ENCODE measurements at places on chromosomes 2 and 18. TPM values are rescaled to one million over a fixed set of nuclear protein-coding genes. Genes with fewer than 3 reads are reported as not detected.
A peak's percentile ranks its signal among the peaks of the same experiment; 100 is the strongest.

DNA sequence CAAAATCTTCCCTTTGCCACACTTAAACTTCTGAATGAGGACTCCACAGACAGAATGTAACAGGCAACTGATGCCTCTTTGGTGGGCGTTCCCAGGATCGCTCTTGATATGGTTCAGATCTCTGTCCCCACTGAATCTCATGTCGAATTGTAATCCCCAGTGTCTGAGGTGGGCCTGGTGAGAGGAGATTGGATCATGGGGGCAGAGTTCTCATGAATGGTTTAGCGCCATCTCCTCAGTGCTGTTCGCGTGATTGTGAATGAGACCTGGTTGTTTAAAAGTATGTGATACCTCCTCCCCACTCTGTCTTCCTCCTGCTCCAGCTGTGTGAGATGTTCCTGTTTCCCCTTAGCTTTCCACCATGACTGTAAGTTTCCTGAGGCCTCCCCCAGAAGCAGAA lies 111.1 kb upstream of the SLC66A3 start:
- H3K4me1 ChIP-seq: no peaks in the 10 kb centered on the region
- H3K27ac ChIP-seq: no peak overlapping the region
- no peaks in the 10 kb centered on the region for H3K36me3 ChIP-seq

Gene ADAM23
- total RNA-seq: 19.9 TPM

Gene MATN3
- 3.1 TPM for total RNA-seq

DNA sequence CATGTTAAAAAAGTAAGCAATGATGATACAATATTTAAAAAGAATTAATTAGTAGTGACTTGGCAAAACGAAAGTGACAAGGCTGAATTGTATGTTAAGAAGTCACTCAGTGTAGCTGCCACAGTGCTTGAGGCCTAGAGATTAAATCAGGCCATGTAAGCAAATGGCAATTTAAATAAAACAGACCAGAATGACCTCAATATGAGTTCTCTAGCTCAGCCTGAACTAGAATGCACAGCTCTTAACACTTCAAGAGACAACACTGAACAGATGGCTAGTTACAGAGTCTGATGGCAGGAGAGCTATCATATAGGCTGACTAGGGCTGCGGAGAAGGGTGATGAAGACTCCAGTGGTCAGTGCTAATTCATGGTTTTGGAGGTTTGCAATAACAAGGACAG lies 117.9 kb upstream of the ZBTB14 start:
- no peaks in the 10 kb centered on the region for H3K27me3 ChIP-seq
- no peak overlapping the region for H3K4me3 ChIP-seq
- H3K36me3 ChIP-seq: peaks cover 1% of the 10 kb centered on the region
- DNase-seq: no peak
- H3K27ac ChIP-seq: no peak overlapping the region
- H3K4me1 ChIP-seq: peaks cover 4% of the 10 kb centered on the region

GRCh38 chr18:75253784-75254183 lies 43.2 kb downstream of the TSHZ1 start:
- no peaks in the 10 kb centered on the region for H3K27me3 ChIP-seq
- no peak overlapping the region for H3K4me3 ChIP-seq
- no peaks in the 10 kb centered on the region for H3K36me3 ChIP-seq

Gene NEU2
- total RNA-seq: not detected

DNA sequence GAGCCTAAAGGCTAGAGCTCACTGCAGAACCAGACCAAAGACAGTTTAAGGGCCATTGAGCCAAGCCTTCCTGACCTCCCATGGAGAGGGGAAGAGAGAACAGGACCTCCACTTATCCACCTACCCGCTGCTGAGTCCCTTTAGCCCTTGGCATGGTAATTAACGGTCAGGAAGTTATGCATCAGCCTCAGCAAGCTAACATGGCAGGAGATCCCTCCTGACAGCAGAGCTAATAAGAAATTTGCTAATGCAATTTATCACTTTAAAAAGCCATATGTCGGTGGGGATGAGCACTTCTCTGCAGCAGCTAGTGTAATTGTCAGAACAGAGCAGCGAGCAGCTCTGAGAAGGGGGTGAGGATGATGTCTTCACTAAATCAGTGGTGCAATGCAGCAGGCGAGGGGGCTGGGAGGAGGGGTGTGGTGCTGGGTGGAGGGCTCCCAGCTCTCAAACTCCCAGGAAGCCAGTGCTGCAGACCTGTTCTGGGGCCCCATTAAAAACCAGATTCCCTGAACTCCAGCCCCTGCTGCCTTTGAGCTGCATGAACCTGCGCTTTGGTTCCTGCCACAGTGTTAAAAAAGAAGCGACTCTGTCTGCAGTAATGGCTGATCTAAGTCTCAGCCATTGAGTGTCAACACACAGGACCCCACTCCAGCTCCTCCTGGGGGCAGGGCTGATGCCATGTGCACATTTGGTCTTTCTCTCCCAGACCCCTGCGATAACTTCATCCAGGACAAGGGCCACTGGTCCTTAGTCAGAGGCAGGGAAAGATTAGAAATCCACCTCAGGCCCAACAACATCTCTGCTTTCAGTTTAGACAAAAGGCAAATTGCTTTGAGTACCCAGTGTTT lies 84.2 kb upstream of the STPG4 start:
- no peaks in the 10 kb centered on the region for H3K36me3 ChIP-seq
- no peak overlapping the region for H3K4me3 ChIP-seq
- peaks cover 6% of the 10 kb centered on the region for H3K4me1 ChIP-seq
- H3K27me3 ChIP-seq: peaks cover 20% of the 10 kb centered on the region

Gene GATA6
- 112 TPM for total RNA-seq

DNA sequence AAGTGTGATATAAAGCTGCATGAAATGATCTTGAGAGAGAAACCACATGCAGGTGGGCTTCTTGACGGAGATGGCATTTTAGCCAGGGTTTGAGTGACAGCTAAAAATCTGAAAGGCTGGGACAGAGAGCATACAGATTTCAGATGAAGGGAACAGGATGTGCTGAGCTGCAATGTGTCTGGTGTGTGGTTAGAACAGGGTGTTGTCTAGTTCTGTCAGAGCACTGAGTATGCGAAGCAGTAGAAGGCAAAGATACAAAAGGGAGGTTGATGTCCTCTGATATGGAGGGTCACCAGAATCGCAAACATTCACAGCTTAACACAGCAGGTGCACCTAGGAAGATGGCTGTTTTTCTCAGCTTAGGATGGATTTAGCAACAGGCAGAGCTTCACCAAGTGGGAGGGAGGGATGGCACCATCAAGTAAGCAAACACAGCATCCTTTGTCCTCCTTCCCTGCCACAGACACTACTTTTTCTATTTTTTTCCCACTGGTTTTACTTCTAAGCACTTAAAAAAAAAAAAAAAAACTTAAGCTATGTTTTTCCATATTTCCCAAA lies 182.5 kb downstream of the TMX3 start:
- H3K36me3 ChIP-seq: no peaks in the 10 kb centered on the region
- H3K4me3 ChIP-seq: no peak overlapping the region
- H3K27me3 ChIP-seq: no peaks in the 10 kb centered on the region
- no peak for DNase-seq

DNA sequence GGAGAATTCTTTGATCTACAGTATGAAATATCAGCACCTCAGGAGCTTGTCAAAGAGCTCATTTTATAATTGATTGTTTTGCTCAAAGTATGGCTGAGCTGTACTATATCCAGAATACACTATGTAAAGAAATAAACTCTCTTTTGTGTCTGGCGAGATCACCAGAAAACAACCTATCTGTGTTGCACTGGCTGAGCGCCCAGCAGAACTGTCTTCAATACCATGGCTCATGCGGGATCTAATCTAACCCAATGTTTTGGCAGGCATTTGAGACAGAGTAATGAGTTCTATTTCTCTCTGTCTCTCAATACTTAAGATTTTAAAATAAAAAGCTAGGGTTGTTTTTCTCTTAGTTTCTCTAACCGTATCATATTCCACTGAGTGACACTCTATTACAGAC lies 192.4 kb downstream of the L3MBTL4 start:
- no peaks in the 10 kb centered on the region for H3K27me3 ChIP-seq
- no peak for DNase-seq
- peaks cover 3% of the 10 kb centered on the region for H3K36me3 ChIP-seq

DNA sequence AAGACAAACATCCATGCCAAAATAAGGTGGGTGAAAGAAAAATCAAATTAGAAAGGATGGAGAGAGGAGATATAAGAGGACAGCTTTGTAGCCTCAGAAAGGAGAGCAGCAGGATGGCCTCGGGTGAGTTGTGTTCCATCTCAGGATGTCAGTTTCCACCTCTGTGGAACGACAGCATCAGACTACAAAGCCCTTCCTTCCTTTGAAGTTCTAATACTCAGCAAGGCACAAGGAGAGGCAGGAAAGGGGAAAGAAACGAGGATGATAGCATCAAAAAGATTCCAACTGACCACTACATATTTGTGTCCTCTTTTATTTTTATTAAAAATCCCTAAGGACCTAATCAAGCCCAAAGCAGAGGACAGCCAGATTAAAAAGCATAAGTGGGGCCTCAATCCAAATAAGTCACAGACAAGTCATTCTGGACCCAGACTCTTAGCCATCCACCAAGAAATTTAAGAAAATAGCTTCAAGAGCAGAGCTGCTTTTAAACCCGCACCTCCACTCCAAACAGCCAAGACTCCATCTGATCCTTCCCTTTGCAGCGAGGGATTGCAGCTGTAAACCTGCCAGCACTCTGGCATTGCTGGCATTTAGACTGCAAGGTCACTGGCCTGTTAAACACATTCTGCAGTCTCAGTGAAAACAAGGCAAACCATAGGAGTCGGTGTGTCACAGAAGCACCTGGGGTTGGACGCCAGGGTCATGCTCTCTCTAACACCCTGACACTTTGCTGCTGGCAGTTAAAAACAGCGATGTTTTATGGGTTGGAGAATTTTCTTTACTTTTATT lies 314.5 kb upstream of the CHAC2 start:
- no peaks in the 10 kb centered on the region for H3K36me3 ChIP-seq
- H3K27ac ChIP-seq: no peak overlapping the region
- DNase-seq: no peak
- no peaks in the 10 kb centered on the region for H3K27me3 ChIP-seq
- H3K4me1 ChIP-seq: no peaks in the 10 kb centered on the region

- no peak overlapping the region for H3K27ac ChIP-seq
- H3K36me3 ChIP-seq: peaks cover 3% of the 10 kb centered on the region
- DNase-seq: no peak
- H3K4me1 ChIP-seq: peaks cover 10% of the 10 kb centered on the region
- peaks cover 4% of the 10 kb centered on the region for H3K27me3 ChIP-seq
Observed at GRCh38 chr2:234884591-234884990, 67.2 kb upstream of the SH3BP4 start.

Gene PLCL1
- total RNA-seq: 41.1 TPM

Gene ALKAL2
- 0.42 TPM for total RNA-seq

Gene MFSD2B
- 1.2 TPM for total RNA-seq

DNA sequence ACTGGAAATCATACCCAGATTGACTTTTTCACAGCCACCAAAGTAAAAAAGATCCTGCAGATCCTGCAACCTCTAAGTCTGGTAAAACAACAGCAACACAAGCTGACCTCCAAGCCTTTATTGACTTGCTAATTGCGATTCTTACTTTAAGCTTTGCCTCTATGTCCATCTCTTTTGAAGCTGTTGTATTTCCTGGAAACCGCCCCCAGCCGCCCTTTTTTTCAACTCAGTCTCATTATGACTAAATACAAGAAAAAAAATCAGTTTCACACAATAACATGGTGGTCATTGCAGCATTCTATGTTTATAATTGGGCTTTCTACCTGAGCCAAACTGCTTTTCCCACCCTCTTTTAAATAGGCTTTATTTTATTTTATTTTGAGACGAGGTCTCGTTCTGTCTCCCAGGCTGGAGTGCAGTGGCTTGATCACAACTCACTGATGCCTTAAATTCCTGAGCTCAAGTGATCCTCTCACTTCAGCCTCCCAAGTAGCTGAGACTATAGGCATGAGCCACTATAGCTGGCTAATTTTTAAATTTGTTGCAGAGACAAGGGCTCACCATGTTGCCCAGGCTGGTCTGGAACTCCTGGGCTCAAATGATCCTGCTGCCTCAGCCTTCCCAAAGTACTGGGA lies 76.2 kb downstream of the MOGAT1 start:
- no peak overlapping the region for H3K4me3 ChIP-seq
- H3K4me1 ChIP-seq: peaks cover 1% of the 10 kb centered on the region
- H3K27me3 ChIP-seq: no peaks in the 10 kb centered on the region
- no peaks in the 10 kb centered on the region for H3K36me3 ChIP-seq

DNA sequence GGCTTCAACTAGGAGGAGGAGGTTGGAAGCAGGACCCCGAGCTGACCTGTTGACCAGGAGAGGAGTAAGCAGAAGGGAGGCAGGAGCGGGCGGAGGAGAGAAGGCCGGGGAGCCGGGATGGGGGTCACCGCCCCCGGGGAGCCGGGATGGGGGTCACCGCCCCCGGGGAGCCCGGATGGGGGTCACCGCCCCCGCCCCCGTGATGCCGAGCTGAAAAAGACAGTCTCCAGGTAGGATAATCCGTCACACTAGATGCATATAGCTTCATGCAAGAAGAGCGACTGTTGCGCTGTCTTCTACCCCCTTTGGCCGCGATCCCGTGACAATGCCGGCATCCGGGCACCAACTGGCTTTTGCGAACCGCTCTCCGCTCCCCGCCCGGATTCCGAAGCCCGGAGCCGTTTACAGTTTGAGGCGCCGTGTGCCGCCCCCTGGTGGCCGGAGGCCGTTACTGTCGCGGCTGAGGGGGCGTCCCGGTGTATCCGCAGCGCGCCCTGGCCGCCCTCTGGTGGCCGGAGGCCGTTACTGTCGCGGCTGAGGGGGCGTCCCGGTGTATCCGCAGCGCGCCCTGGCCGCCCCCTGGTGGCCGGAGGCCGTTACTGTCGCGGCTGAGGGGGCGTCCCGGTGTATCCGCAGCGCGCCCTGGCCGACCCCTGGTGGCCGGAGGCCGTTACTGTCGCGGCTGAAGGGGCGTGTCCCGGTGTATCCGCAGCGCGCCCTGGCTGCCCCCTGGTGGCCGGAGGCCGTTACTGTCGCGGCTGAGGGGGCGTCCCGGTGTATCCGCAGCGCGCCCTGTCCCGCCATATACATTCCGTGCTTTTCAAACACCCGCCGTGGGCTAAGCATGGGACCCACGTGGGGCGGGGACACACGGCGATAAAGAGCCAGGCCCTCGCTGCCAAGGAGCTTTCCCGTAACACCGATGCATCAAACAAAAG lies 89.6 kb downstream of the ACTR3 start:
- no peaks in the 10 kb centered on the region for H3K27me3 ChIP-seq
- H3K27ac ChIP-seq: peak overlapping the region; percentile 97
- no peak overlapping the region for H3K4me3 ChIP-seq
- DNase-seq: no peak
- peaks cover 18% of the 10 kb centered on the region for H3K4me1 ChIP-seq

DNA sequence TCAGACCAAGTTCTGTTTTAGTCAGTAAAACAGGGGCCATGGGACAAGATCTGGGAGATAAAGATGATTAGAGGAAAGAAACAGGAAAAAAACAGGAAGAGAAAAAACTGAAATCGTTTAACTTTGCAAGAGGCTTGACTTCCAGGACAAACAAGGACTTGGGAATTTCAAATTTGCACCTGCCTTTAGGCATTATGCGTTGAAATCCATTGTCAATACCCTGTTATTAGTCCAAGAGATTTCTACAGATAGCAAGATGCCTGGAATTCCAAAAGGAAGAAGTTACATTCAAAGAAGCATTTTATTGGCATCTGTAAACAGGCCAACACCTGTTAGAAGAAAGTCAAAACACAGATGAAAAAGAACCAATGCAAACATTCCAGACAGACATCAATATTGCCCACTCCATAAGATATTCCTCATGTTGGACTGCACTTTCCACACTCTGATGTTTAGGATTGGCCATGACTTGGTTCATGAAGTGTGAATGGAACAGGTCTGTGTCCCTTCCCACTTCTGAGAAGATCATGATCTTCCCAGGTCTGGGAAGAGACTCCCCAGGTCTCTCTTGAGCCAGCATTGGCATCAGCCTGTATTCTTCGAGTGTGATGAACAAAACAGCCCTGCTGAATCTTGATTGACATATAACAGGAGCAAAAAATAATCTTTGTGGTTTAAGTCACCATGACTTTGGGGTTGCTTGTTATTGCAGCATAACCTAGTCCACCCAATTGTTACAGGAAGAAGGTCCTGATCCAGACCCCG lies 181.4 kb upstream of the FN1 start:
- no peaks in the 10 kb centered on the region for H3K27me3 ChIP-seq
- peaks cover 10% of the 10 kb centered on the region for H3K36me3 ChIP-seq
- no peak overlapping the region for H3K4me3 ChIP-seq
- peaks cover 52% of the 10 kb centered on the region for H3K4me1 ChIP-seq
- no peak for DNase-seq

Gene ADAM17
- total RNA-seq: 53.1 TPM
